ENCODE measurements at places on chromosomes 5 and 9. TPM values are rescaled to one million over a fixed set of nuclear protein-coding genes. Genes with fewer than 3 reads are reported as not detected.

DNA sequence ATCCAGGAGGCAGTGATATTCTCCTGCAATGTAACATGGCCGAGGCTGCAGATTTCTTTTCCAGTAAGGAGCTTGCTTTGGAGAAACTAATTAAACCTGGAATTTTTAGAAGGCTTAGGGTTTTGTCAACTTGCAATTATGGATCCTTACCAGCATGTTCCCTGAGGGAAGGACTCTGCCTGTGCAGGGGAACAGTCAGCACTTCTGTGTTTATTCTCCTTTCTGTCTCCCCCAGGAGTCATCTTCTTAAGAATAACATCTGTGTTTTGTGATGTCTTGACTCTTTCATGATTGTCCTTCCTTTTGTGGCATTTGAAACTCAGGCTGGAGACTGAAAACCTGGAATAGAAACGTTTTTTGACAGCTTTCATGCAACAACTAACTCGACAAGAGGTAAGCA lies 80.5 kb upstream of the TNFSF8 start:
- H3K4me1 ChIP-seq: peaks cover 27% of the 10 kb centered on the region
- DNase-seq: no peak
- H3K4me3 ChIP-seq: no peak overlapping the region
- H3K36me3 ChIP-seq: no peaks in the 10 kb centered on the region
- H3K27me3 ChIP-seq: peaks cover 3% of the 10 kb centered on the region

DNA sequence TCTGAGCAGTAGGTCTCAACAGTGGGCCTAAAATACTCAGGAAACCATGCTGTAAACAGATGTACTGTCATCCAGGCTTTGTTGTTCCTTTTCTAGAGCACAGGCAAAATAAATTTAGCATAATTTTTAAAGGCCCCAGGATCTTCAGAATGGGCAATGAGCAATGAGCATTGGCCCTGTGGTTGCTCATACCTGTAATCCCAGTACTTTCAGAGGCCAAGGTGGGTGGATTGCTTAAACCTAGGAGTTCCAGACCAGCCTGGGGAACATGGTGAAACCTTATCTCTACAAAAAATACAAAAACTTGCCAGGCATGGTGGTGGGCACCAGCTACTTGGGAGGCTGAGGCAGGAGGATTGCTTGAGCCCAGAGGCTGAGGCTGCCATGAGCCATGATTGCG lies 13.5 kb upstream of the PCBD2 start:
- DNase-seq: no peak
- peaks cover 8% of the 10 kb centered on the region for H3K36me3 ChIP-seq
- no peaks in the 10 kb centered on the region for H3K27me3 ChIP-seq
- H3K4me1 ChIP-seq: no peaks in the 10 kb centered on the region
- no peak overlapping the region for H3K4me3 ChIP-seq

C5orf58 gene
- total RNA-seq: not detected

GRCh38 chr9:13778631-13779030 lies 499.1 kb upstream of the MPDZ start:
- no peak for DNase-seq
- no peak overlapping the region for H3K4me3 ChIP-seq
- no peak overlapping the region for H3K27ac ChIP-seq
- no peaks in the 10 kb centered on the region for H3K27me3 ChIP-seq

- no peak overlapping the region for H3K27ac ChIP-seq
- peak; percentile 78 for DNase-seq
- no peaks in the 10 kb centered on the region for H3K36me3 ChIP-seq
These were observed 59.2 kb downstream of the C9orf50 start for GRCh38 chr9:129561594-129562281.

PAPPA gene
- 86.9 TPM for total RNA-seq

- no peak overlapping the region for H3K4me3 ChIP-seq
- H3K36me3 ChIP-seq: no peaks in the 10 kb centered on the region
- H3K27me3 ChIP-seq: no peaks in the 10 kb centered on the region
- H3K4me1 ChIP-seq: no peaks in the 10 kb centered on the region
These were observed 271.9 kb upstream of the ST8SIA4 start for GRCh38 chr5:101174981-101175380.

DNA sequence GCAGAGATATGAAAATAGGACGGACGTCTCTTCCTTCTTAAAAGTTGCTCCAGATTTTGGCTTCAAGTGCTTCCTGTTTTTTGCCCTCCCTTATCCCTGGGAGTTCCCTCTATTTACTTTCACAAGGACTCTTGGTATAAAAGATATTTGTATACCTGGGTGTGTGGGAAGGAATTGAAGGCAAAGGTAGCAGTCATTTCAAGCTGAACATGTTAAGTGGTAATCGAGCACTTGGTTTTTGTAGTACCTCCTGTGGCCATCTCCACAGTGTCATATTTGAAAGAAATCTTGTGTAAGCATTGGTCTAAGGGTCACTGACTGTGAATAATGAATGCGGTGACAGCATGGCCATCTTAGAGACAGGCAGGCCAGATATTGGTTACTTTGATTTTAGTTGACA lies 593.6 kb downstream of the MTRR start:
- peaks cover 3% of the 10 kb centered on the region for H3K4me1 ChIP-seq
- no peak overlapping the region for H3K27ac ChIP-seq
- peak; percentile 31 for DNase-seq
- H3K27me3 ChIP-seq: no peaks in the 10 kb centered on the region
- no peak overlapping the region for H3K4me3 ChIP-seq

GRCh38 chr5:137156180-137156579 lies 342.9 kb downstream of the SPOCK1 start:
- H3K27ac ChIP-seq: no peak overlapping the region
- H3K36me3 ChIP-seq: no peaks in the 10 kb centered on the region
- no peaks in the 10 kb centered on the region for H3K27me3 ChIP-seq
- no peaks in the 10 kb centered on the region for H3K4me1 ChIP-seq

ANKRA2 gene
- total RNA-seq: 25.3 TPM

PTRH1 gene
- 16.3 TPM for total RNA-seq

- no peak for DNase-seq
- H3K4me3 ChIP-seq: no peak overlapping the region
- no peaks in the 10 kb centered on the region for H3K27me3 ChIP-seq
These were observed 276.9 kb upstream of the WWC1 start for GRCh38 chr5:168014433-168015123.

DNA sequence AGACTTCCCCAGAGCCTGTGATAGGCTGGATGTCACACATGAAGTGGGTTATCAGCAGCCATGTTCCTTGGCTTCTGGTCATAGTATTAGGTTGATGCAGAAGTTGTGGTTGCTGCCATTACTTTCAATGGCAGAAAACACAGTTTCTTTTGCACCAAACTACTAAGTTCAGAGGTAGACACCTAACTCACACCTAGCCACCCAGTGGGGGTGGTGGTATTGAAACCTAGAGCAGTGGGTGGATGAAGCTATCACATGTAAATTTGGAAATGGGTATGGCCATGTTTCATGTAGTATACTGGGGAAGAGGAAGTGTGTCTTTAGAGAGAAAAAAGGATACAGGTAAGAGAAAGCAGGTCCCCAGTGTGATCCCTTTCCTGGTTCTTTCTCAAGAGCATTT lies 347.9 kb upstream of the SEMA6A start:
- H3K4me3 ChIP-seq: no peak overlapping the region
- no peak for DNase-seq
- H3K27ac ChIP-seq: no peak overlapping the region
- no peaks in the 10 kb centered on the region for H3K4me1 ChIP-seq
- H3K27me3 ChIP-seq: no peaks in the 10 kb centered on the region

- no peaks in the 10 kb centered on the region for H3K36me3 ChIP-seq
- no peaks in the 10 kb centered on the region for H3K27me3 ChIP-seq
- no peaks in the 10 kb centered on the region for H3K4me1 ChIP-seq
- no peak overlapping the region for H3K27ac ChIP-seq
These were observed 143.8 kb upstream of the VLDLR start for GRCh38 chr9:2477755-2478154.

DNA sequence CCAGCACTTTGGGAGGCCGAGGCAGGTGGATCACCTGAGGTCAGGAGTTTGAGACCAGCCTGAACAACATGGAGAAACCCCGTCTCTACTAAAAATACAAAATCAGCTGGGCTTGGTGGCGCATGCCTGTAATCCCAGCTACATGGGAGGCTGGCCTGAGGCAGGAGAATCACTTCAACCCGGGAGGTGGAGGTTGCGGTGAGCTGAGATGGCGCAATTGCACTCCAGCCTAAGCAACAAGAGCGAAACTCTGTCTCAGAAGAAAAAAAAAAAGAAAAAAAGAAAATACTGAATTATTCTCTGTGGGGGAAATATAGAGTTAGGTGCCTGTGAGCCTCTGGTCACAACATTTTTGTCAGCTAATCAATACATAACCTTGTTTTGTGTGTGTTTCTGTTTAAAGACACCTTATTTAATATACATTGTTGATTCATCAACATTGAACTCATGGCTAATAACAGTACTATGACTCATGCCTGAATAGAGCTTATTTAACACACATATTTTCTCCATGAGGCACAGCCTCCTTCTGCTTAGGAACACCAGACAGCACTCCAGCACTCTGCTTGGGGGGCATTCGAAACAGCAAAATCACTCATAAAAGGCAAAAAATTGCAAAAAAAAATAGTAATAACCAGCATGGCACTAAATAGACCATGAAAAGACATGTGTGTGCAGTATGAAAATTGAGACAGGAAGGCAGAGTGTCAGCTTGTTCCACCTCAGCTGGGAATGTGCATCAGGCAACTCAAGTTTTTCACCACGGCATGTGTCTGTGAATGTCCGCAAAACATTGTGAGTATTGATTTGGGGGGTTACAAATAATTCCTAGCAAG lies at the start of gene IL31RA:
Gene IL31RA (plus strand): TSS at position 519 of the 836 bp plus-strand sequence. CDS start 214 bp downstream, at position 733.
- peaks cover 21% of the 10 kb centered on the region for H3K4me1 ChIP-seq
- no peaks in the 10 kb centered on the region for H3K27me3 ChIP-seq
- DNase-seq: peak; percentile 21
- no peak within 1 kb of the TSS for H3K27ac ChIP-seq
- no peaks in the 10 kb centered on the region for H3K36me3 ChIP-seq

GRCh38 chr5:177402271-177403043 lies 2.0 kb upstream of the PFN3 start:
- no peaks in the 10 kb centered on the region for H3K36me3 ChIP-seq
- H3K27me3 ChIP-seq: peaks cover 61% of the 10 kb centered on the region
- H3K27ac ChIP-seq: no peak overlapping the region
- peaks cover 14% of the 10 kb centered on the region for H3K4me1 ChIP-seq

DNA sequence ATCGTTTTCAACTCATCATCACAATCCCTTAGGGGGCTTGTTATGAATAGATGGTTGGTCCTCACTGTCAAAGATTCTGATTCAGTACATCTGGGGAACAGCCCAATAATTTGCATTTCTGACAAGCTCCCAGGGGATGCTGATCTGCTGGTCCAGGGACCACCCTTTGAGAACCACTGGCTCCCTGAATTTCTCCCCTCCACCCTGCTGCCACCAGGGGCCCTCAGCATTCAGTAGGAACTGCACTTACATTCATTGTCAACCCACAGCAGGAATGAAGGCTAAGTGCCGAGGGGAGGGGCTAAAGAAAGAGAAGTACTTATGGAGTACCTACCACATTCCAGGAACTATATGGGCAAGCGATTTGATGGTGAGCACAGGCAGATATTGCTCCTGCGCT lies 85.9 kb downstream of the BOD1 start:
- no peaks in the 10 kb centered on the region for H3K27me3 ChIP-seq
- peaks cover 6% of the 10 kb centered on the region for H3K4me1 ChIP-seq
- no peak overlapping the region for H3K4me3 ChIP-seq

GRCh38 chr9:98391406-98391805 lies 136.0 kb upstream of the TBC1D2 start:
- H3K4me1 ChIP-seq: no peaks in the 10 kb centered on the region
- peaks cover 14% of the 10 kb centered on the region for H3K27me3 ChIP-seq
- no peak overlapping the region for H3K27ac ChIP-seq
- no peak overlapping the region for H3K4me3 ChIP-seq
- DNase-seq: no peak

DNA sequence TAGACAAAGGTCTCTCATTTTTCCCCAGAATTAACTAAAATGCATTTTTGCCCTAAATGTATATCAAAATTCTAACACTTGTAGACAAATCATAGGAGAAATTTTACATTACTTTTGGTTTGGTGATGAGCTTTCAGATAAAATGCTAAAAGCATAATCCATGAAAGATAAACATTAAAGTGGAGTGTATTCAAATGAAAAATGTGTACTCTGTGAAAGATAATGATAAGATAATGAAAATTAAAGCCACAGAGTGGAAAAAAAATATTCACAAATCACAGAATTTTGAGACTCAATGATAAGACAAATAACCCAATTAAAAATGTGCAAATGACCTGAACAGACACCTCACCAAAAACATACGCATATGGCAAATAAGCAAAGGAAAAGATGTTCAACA lies 176.9 kb upstream of the ADAMTS16 start:
- DNase-seq: no peak
- H3K27me3 ChIP-seq: no peaks in the 10 kb centered on the region
- no peaks in the 10 kb centered on the region for H3K36me3 ChIP-seq
- no peak overlapping the region for H3K4me3 ChIP-seq

MEF2C gene
- total RNA-seq: 9.4 TPM

SDHA gene
- total RNA-seq: 83.6 TPM

DNA sequence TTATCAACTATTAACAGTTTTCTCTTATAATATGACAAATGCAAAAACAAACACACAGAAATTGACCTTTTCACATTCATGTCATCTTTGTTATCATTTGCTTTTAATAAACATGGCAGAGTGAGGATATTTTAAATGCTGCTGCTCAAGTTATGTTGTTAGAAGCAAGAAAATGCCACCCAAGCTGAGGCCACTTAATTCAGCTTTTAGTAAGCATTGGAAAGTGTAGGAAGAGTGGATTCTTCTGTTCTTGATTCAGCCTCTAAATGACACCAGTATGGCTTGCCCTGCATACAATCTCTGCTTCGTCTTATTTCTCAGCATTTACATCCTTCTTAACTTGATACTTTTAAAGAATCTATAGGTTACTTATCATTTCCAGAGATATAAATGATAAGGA lies 420.4 kb upstream of the POU5F2 start:
- H3K4me1 ChIP-seq: no peaks in the 10 kb centered on the region
- no peak for DNase-seq
- H3K4me3 ChIP-seq: no peak overlapping the region
- H3K27ac ChIP-seq: no peak overlapping the region
- H3K27me3 ChIP-seq: no peaks in the 10 kb centered on the region
- no peaks in the 10 kb centered on the region for H3K36me3 ChIP-seq

DNA sequence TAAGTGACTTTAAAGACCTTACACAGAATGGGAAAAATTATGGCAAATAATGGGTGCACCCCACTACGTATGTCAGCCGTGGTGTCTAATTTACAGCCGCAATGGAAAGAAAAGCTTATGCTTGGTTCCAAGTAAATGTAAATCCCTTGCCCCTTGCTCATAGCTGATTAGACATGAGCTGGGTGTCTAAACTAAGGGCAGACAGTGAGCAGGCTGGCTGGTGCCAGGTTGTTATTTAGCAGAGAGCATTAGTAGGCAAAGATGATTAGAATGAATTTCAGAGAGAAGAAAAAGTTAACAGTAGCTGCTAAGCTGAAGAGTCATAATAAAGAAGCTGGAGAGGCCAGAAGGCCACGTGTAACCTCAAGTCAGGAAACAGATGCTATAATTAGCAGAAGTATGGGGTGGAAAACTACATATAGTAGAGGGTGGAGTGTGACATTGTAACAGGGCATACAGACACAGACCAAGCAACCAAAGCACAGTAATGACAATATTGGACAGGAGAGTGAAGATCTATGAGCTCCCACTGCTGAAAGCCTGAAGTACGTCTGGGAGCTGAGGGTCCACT lies 257.7 kb downstream of the MCTP1 start:
- no peak overlapping the region for H3K4me3 ChIP-seq
- no peaks in the 10 kb centered on the region for H3K4me1 ChIP-seq
- no peak overlapping the region for H3K27ac ChIP-seq
- no peaks in the 10 kb centered on the region for H3K36me3 ChIP-seq
- DNase-seq: no peak
